NCI-H1105 treated with DMSO at 0.1 percent for 48 hours (cell line): ENCODE measurements at places on chromosomes 6 and 20.
A peak's percentile ranks its signal among the peaks of the same experiment; 100 is the strongest.

DNA sequence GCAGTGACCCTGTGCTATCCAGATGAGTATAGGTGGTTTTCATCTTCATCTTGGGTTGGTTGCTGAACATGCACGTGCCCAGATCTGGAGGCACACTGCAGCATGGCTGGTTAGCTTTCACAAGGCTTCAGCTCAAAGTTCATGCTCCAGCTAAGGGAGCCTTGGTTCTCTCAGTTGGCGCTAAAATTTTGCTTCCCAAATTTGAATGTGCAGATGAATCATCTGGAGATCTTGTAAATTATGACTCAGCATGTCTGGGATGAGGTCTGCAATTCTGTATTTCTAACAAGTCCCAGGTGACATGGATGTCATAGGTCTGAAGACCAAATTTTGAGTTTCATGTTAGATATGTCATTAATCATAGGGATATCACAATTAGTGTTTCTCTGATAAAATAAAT lies 230.8 kb downstream of the FOXA2 start:
- DNase-seq, result no peak

DNA sequence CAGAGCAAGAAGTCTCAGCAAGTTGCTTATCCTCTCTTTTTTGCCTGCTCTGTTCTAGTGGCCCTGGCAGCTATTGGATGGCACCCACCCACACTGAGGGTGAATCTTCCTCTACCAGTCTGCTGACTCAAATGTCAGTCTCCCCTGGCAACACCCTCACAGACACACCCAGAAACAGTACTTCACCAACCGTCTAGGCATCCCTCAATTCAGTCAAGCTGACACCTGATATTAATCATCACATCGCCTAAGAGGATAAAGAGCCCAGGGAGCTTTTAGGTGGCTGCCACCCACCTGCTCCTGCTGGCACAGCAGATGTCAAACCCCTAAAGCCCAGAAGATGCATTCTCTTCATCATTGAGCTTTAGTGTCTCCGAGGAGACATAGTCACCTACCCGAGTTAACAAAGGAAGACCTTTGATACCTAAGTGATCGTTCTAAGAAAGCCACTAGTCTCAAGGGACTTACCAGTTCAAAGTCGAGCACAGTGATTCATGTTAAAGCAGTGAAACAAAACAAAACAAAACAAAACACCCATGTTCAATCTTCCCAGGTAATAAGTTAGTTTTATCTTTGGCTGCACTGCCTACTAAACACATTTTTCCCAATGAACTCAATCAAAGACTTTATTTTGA lies 97.7 kb upstream of the KCNQ5 start:
- peak; percentile 58 for DNase-seq

- peak; percentile 23 for DNase-seq
Measured at GRCh38 chr6:18327626-18328025, 59.5 kb upstream of the RNF144B start.

- DNase-seq, result no peak
Measured at GRCh38 chr6:123980311-123980710, 176.6 kb downstream of the NKAIN2 start.

DNA sequence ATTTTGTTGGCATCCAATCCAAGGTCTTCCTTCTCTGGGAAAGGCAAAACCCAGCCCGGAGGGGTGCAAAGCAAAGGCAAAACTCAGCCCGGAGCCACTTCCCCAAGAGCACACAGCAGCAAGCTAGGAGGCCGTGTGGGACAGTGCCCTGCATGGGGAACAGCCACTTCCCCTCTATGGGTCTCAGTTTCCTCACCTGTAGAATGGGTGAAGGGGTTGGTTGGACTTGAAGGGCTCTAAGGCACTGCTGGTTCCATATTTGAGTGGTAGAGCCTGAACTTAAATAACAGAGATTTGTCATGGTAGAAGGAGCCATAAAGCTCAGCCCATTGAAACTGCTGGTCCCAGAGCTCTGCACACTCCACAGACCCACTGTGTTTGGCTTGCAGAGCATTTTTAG lies 51.3 kb upstream of the CCDC167 start:
- DNase-seq, result no peak

DNA sequence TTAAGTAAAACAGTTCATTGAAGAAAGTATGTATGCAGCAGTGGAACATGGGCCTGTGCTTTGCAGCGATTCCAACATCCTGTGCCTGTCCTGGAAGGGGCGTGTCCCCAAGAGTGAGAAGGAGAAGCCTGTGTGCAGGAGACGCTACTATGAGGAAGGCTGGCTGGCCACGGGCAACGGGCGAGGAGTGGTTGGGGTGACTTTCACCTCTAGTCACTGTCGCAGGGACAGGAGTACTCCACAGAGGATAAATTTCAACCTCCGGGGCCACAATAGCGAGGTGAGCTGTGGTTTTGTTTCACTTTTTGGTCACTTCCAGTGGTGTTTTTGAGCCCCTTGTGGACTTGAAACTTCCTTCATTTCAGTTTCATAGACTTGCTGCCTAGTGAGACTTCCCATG lies 1.7 kb downstream of the TULP4 start:
- no peak for DNase-seq

DNA sequence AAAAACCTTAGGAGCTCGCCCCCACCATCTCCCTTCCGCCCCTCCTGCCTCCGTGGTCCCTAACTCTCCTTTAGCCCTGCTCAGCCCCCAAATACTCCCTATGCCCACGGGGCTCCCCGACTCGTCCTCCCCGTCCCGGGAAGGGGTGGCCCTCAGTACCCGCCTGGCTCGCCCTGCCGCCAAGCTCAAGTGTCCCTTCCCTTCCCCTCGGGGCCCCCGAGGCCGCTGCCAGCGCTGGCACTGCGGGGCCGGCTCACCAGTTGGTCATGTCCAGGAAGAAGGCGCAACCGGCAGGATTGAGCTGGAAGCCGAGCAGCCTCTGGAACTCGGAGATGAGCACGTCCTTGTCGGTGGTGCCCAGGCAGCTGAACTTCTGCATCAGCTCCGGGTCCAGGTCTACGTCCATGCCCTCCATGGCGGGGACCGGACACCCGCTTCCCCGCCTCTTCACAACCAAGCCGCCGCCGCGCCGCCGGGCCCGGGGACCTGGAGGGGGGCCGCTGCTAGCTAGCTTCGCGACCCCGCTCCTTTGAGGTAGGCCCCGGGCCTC lies 303 bp downstream of the ILRUN start:
- no peak for DNase-seq

GRCh38 chr6:19408331-19408730 lies 428.8 kb upstream of the ID4 start:
- DNase-seq, result no peak

- no peak for DNase-seq
Measured at GRCh38 chr6:8828376-8828775, 393.0 kb upstream of the SLC35B3 start.

- no peak for DNase-seq
Measured at GRCh38 chr20:23010096-23010495, 25.0 kb upstream of the SSTR4 start.

DNA sequence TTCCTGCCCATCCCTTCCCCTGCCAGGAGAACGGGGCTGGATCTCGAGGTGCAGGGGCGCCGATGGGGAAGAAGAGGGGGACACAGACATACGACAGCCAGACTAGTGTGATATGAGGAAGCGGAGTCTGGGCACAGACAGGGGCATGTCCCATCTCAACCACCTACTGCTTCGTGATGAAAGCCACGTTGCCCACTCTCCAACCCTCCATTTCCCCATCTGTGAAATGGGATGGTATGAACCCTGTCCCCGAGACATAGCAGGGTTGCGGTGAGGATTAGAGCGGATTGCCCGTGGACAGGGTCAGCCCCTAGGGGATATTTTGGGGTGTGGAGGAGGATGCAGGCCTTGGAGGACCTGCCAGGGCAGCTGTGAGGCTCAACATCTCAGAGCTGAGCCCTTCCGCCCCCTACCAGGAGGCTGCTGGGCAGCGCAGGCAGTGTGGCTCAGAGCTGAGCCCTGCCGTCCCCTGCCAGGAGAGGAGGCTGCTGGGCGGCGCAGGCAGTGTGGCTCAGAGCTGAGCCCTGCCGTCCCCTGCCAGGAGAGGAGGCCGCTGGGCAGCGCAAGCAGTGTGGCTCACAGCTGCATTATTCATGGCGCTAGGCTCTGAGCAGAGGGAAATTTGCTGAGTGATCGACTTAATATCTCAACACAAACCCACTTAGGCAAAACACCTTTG lies 71.7 kb downstream of the GRM4 start:
- DNase-seq, result no peak

DNA sequence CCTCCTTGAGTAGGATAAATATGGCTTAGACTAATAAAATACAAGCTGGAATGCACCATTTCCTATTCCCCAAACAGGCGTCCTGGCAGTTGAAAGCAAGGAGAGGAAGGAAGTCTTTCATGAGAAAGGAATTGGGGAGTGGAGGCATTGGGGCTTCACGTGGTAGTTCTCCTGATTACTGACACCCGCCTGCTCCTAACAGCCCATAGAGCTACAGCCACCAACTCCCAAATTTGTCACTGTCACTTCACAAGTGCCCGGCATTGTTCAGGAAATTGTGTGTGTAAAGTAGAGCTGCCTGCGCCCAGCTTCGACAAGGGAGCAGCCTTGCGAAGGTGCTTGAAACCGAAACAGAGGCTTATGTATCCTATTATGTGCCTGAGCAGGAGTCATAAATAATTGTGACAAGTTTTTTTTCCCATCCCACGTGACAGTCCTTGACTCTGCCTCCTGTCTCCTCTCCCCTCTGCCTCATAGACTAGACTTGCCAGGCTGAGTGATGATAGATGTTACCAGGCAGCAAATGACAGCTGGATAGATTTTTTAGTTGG lies 301.7 kb upstream of the ZFP64 start:
- DNase-seq, result peak; percentile 97

GRCh38 chr6:20349225-20349624 lies 52.5 kb upstream of the E2F3 start:
- no peak for DNase-seq
